ENCODE measurements at places on chromosomes 4 and X. TPM values are rescaled to one million over a fixed set of nuclear protein-coding genes. Genes with fewer than 3 reads are reported as not detected.

The MAGEA1 gene
- not detected for total RNA-seq

The SGCB gene
- 25.8 TPM for total RNA-seq

The NMU gene
- not detected for total RNA-seq

The SORBS2 gene
- total RNA-seq, result under 0.01 TPM

- no peak for DNase-seq
Observed at GRCh38 chr4:78069859-78070258, 12.7 kb downstream of the FRAS1 start.

- no peak for DNase-seq
Observed at GRCh38 chr4:128800701-128801284, 8.7 kb upstream of the JADE1 start.

DNA sequence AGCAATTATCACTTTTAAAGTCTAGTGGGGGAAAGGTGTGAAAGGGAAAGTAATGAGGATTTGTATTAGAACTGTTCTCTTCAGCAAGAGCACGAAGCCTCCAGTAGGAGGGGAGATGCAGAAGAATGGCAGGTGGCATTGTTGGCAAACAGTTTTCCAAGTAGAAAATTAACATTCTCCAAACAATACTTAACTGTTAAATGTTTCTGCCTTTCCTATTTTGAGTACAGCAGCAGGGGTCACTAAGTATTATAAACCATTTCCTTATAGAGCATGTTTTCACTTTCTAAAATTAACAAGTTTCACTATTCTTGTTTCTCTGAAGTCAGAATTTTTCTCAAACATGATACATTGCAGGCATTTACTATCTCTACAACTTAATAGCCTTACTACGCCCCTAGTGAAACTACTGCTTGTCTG, 58.7 kb downstream of the LEF1 start:
- DNase-seq, result no peak

DNA sequence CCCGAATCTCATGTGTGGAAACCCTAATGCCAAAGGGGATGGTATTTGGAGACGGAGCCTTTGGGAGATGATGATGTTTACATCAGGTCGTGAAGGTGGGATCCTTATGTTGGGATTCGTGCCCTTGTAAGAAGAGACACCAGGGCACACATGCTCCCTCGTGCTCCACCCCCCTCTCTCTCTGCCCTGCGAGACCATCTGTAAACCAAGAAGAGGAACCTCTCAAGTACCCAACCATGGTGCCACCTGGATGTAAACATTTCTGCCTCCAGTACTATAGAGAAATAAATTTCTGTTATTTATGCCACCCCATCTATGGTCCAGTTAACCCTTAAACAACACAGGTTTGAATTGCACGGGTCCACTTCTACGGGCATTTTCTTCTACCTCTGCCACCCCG, 179.4 kb downstream of the DHRSX start:
- DNase-seq, result no peak

DNA sequence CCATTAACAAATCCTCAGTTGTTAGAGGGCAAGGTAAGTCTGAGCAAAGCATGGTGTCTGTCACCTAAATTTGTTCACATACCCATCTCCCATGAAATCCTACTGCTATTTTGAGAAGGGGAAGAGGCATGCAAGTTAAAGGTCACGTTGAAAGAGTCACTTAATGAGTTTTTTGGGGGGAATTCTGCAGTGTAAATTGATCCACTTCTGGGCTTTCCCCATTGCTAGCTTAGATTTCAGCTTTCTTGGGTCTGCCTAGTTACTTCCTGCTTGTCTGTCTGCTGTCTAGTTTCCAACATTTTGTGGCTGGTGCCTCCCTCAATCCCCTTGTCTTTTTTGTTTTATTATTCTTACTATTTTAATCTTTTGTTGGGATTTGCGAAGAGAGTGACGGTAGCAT, 32.0 kb downstream of the CEP135 start:
- DNase-seq, result no peak

GRCh38 chrX:95911062-95911461, 773.6 kb upstream of the DIAPH2 start:
- DNase-seq, result no peak

DNA sequence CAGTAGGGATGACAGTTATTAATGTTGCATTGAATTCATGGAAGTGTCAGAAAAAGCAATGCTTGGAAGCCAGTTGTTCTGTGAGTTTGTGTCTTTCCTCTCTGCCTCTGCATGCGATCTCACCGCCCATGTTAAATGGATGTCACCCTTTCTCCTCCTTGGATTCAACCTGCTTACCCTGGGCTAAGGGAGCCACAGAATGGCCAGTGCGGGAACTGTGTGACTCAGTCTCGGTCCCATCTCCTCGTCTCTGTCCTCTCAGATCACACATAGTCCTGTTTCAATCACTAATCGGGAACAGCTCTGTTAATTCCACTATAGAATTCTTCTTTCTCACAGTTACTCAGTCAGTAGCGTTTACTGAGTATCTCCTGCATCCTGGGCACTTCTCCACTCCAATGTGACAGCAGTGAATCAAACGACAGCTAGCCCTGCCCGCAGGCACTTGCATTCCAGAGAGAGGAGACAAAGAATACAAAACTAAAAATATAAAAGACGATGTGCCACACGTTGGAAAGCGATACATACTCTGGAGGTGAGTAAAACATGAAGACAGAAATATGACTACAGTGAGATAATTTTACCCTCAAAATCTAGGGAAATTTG, 53.6 kb upstream of the TLR3 start:
- DNase-seq, result no peak

- peak; percentile 1 for DNase-seq
Observed at GRCh38 chr4:33160126-33160525, 2440.0 kb downstream of the PCDH7 start.

GRCh38 chr4:41575665-41576064, 37.7 kb downstream of the LIMCH1 start:
- no peak for DNase-seq

GRCh38 chrX:48919947-48920717, 1.3 kb upstream of the PIM2 start:
- no peak for DNase-seq

GRCh38 chr4:1175635-1176229, 3.3 kb upstream of the SPON2 start:
- no peak for DNase-seq

Data from IMR-90 (cell line).